Stimulated activated CD8-positive, alpha-beta memory T cell treated with anti-CD3 and anti-CD28 coated beads, Interleukin-7, amount 100 ng/mL, for 1 hour (primary cell): ENCODE measurements at places on chromosomes 7 and 10.

GRCh38 chr7:107691716-107692115, 31.1 kb downstream of the SLC26A4 start:
- no peak for DNase-seq

GRCh38 chr10:44724415-44725174, 186.5 kb upstream of the TMEM72 start:
- DNase-seq = no peak

DNA sequence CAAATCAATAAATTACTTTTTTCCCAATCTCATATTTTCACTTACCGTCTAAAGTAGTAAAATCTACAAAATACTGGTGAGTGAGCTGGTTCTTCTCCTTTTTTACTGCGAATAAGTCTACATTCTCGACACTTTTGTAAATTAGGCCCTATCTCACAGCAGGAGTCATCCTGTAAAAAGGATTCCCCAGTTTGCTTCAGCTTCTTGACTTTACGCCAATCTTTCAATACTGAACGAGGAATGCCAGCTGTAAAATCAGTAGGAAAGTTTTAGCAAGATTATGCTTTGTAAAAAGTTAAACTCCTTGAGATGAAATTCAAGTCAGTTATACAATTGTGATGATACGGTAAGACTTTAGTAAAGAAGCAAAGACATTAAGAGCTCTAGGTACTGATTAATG, 67.3 kb downstream of the NRBF2 start:
- no peak for DNase-seq

- DNase-seq = no peak
Measured at GRCh38 chr7:47195641-47196040, 386.3 kb downstream of the TNS3 start.

GRCh38 chr10:114953047-114953446, 15.1 kb downstream of the TRUB1 start:
- DNase-seq = no peak

DNA sequence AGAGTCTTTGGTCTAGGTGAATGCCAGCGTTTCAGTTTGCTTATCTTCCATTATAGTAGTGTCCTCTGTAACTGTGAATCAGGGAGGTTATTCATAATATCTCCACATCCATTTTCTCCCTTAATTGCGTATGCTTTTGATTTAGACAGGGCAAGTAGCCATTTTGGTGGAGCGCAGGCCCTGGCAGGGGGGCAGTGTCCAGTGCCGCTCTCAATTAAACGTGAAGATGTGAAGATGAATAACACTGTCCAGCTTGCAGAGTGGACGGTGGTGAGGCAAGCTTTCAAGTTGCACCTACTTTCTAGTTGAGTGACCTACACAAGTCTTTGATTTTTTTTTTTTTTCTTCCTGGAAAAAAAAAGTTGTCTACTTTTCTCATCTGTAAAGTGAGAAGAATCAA, 4.5 kb downstream of the TSPAN14 start:
- DNase-seq = no peak

DNA sequence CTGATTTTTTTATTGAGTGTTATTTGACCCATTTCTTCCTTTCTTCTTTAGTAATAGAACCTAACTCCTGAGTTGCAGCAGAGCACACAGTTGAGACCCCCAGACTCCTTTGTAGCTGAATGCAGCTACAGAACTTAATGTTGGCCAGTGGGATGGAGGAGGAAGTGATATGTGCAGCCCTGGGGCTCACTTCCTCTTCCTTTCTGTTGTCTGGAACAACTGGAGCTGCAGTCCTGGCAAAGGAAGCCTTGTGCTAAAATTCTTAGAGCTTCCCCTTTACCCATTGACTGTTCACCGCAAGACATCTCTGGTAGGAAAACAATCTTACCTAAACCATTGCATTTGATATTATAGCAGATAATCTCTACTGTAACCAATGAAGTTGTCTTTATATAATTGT, 86.6 kb downstream of the ITGB8 start:
- no peak for DNase-seq

- no peak for DNase-seq
Measured at GRCh38 chr10:62025901-62026879, 124.7 kb downstream of the ARID5B start.

DNA sequence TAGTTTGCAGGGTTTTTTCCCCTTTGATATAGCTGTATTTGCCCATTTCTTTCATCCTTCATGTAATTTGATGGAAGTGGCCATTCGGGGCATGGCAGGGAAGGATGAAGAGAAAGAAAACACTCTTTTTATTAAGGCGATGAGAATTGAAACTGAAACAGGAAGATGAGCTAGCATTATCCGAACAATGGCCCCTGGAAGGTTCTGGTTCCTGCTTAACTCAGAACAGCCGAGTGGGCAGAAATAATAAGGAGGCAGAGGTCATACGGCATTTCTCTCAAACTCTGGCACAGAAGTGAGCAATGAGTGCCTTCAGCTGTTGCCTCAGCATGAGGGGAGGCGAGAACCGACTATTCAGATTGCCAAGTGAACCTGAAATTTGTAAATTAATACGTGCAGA, 113.2 kb upstream of the MYO3A start:
- no peak for DNase-seq
